Occipital lobe (tissue), 3 donors: ENCODE measurements at places on chromosomes 6 and 20. TPM values are rescaled to one million over a fixed set of nuclear protein-coding genes. Genes with fewer than 3 reads are reported as not detected.

CLPSL1 gene
- total RNA-seq = not detected

GRCh38 chr6:2652611-2653010, 98.1 kb downstream of the MYLK4 start:
- no peak for DNase-seq

DNA sequence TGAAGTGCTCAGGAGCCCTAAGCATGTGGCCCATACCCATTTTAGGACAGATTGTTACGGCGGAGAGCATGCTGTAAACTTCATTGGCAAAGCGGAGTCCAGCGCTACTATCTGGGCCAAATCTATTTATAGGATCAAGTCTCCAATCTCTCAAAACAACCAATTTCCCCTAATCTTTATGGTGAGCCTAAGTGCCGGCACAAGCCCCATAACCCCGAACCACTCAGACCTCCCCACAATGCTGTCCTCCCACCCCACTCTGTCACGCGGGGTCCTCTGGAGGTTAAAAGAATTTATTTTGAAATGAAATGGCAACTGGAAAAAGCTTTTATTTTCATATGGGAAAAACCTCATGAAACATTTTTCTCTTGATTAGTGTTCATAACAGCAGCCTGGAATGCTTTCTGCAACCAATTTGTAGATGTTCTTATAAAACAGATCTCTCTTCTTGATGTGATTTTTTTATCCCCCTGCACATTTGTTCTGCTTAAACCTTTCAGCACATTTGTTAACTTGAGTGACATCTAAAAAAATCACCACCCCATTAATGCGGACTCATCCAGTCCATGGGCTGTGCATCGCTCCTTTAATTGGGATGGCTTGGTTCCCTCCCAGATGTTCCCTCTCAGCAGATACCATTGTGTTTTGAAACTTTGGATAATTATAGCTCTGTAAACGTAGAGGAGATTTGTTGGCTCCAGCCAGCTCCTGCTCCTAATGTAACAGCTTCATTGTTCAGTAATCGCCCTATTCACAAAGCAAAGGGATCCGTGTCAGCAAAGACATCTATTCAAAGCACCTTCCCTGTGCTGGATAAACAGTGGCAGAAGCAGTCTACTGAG, 323.6 kb downstream of the CD83 start:
- no peak for DNase-seq

SAMD5 gene
- 17.6 TPM for total RNA-seq

INSM1 gene
- 15.9 TPM for total RNA-seq

C6orf58 gene
- total RNA-seq = 1.4 TPM

- DNase-seq = no peak
These were observed 131.4 kb downstream of the MMS22L start for GRCh38 chr6:97151601-97152000.

TNXB gene
- 2.5 TPM for total RNA-seq

SLC22A1 gene
- total RNA-seq = 1.9 TPM

GRCh38 chr6:128368213-128368944, 152.0 kb downstream of the PTPRK start:
- no peak for DNase-seq

TRPC4AP gene
- total RNA-seq = 45.9 TPM

CFAP206 gene
- 3.0 TPM for total RNA-seq

DNA sequence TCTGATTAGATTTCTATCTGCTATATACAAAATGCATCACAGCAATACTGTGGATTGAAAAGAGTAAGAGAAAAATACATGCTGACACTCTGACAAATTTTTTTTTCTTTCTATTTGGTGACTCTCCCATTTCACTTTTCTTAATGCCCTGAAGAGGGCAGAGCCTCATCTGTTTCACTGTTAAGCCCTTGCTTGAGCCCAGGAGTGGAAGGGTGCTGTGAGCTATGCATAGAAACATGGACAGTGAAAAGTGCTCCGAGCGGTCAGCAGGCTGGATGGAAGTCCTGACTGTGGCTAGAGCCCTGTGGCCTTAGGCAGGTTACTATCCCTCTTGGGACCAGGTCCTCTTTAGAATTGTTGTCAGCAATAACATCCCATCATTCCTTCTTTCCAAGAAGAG, 17.4 kb upstream of the CSE1L start:
- DNase-seq = no peak
